ENCODE measurements at places on chromosomes 11 and 22.
A peak's percentile ranks its signal among the peaks of the same experiment; 100 is the strongest.

- no peak overlapping the region for H3K27ac ChIP-seq
- DNase-seq = no peak
- H3K4me1 ChIP-seq = peaks cover 2% of the 10 kb centered on the region
- no peaks in the 10 kb centered on the region for H3K36me3 ChIP-seq
- no peak overlapping the region for H3K4me3 ChIP-seq
- H3K27me3 ChIP-seq = no peaks in the 10 kb centered on the region
Measured at GRCh38 chr22:48799227-48799970, 1028.3 kb downstream of the BRD1 start.

DNA sequence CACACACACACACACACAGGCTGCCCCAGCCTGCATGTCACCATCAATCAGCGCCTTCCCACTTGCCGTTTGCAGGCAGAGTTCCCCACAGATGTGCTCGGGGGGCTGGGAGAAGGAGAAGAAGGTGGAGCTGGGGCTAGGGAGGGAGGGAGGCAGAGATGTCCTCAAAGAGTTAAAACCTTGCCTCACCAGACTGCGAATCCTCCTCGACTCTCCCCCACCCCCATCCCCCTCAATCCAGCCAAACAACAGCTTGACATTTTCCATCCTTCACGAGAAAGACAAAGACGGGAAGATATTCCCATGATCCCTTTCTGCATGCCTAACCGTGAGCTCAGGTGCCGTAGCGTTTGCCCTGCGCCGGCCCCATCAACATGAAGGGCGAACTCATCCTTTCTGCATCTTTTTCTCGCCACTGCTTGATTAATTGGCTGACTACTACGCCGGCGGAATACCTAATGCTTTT is 365.5 kb downstream of the MIAT start:
- no peak overlapping the region for H3K27ac ChIP-seq
- H3K27me3 ChIP-seq = peaks cover 44% of the 10 kb centered on the region
- H3K4me1 ChIP-seq = no peaks in the 10 kb centered on the region
- no peaks in the 10 kb centered on the region for H3K36me3 ChIP-seq
- DNase-seq = no peak
- H3K4me3 ChIP-seq = no peak overlapping the region

GRCh38 chr11:3120071-3120792 is 44.9 kb downstream of the OSBPL5 start:
- peaks cover 9% of the 10 kb centered on the region for H3K27me3 ChIP-seq
- H3K4me3 ChIP-seq = no peak overlapping the region
- DNase-seq = peak; percentile 8
- peaks cover 11% of the 10 kb centered on the region for H3K36me3 ChIP-seq
- H3K4me1 ChIP-seq = no peaks in the 10 kb centered on the region

DNA sequence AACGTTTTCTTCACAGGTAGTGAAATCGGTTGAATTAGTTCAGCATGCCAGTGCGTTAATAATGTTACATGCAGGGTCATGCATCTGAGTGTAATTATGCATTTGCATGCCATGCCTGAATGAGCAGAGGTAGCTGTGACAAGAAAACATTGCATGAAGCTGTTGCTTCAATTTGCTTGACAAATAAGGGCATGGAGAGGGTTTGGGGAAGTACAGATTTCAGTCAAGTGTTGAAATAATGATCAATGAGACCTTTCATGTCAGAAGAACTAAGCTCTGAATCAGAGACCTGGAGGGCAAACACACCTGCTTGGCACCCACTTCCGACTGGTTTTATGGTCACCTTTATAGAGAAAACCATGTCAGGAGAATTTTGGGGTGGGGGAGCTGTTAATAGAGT is 221.4 kb downstream of the DBX1 start:
- no peak for DNase-seq
- no peaks in the 10 kb centered on the region for H3K27me3 ChIP-seq
- no peak overlapping the region for H3K27ac ChIP-seq
- peaks cover 3% of the 10 kb centered on the region for H3K36me3 ChIP-seq

DNA sequence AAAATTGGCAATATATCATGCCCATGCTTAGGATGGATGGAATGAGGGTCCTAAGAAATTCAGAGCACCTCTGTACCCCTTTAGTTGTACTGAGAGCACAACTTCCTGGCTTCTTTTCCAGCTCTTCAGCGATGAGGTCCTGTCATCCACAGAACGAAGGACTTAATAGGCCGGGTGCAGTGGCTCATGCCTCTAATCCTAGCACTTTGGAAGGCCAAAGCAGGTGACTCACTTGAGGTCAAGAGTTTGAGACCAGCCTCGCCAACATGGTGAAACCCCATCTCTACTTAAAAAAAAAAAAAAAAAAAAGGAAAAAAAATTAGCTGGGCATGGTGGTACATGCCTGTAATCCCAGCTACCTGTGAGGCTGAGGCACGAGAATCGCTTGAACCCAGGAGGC is 125.3 kb upstream of the BMAL1 start:
- peaks cover 1% of the 10 kb centered on the region for H3K4me1 ChIP-seq
- DNase-seq = no peak
- H3K4me3 ChIP-seq = no peak overlapping the region
- no peak overlapping the region for H3K27ac ChIP-seq
- peaks cover 4% of the 10 kb centered on the region for H3K27me3 ChIP-seq

GRCh38 chr11:2510626-2511402 is 66.0 kb downstream of the KCNQ1 start:
- peaks cover 37% of the 10 kb centered on the region for H3K27me3 ChIP-seq
- no peak overlapping the region for H3K27ac ChIP-seq
- H3K4me3 ChIP-seq = no peak overlapping the region
- no peaks in the 10 kb centered on the region for H3K4me1 ChIP-seq
- no peaks in the 10 kb centered on the region for H3K36me3 ChIP-seq

DNA sequence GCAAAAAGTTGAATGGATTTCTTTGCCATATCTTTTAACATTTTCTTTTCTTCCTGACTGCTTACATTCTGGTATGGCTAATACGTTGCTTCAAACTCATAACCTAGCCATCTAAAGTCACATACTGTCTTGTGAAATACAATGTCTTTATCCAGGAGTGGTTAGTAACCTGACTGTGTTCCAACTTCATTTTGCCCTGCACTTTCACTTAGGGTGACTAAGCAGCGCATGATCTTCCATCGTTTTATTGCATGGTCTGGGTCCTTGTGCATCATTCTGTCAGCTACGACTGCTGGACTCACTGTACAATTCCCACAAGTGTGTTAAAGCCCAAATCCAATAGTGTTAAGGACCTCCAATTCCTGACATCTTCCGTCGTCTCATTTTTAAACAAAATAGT is 403.2 kb downstream of the NTM start:
- H3K27me3 ChIP-seq = peaks cover 30% of the 10 kb centered on the region
- H3K36me3 ChIP-seq = no peaks in the 10 kb centered on the region
- no peak overlapping the region for H3K27ac ChIP-seq
- no peaks in the 10 kb centered on the region for H3K4me1 ChIP-seq
- DNase-seq = no peak

DNA sequence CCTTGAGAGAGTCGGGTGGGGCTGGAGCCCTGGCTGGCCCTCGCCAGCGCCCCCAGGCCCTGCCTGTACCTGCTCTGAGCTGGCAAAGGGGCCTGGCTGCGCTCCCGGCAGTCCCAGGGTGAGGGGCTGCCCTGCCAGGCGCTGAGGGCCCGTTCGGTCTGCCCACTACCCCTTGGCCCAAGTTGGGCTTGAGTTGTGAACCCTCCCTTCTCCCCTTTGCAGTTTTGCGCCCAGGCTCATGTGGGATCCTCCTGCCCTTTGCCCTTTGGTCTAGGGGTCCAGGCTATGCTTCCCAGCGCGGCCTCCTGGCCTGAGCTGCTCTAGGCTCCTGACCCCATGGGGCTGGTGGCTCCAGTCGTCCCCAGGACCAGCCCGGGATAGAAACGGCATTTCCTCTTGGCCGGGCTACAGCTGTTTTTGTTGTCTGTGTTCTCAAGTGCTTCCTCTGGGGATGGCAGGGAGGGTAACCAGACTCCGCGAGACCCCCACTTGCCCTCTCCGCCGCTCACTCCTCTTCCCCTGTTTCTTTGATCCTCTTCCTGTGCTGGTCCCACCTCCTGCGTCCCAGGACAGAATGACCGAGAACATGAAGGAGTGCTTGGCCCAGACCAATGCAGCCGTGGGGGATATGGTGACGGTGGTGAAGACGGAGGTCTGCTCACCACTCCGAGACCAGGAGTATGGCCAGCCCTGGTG is 34.9 kb downstream of the PRDM11 start:
- H3K4me1 ChIP-seq = peaks cover 5% of the 10 kb centered on the region
- peak overlapping the region; percentile 70 for H3K4me3 ChIP-seq
- H3K27me3 ChIP-seq = peaks cover 4% of the 10 kb centered on the region
- H3K27ac ChIP-seq = peak overlapping the region; percentile 84
- H3K36me3 ChIP-seq = peaks cover 4% of the 10 kb centered on the region

- H3K4me3 ChIP-seq = no peak overlapping the region
- H3K36me3 ChIP-seq = peaks cover 5% of the 10 kb centered on the region
- H3K27ac ChIP-seq = no peak overlapping the region
- no peaks in the 10 kb centered on the region for H3K4me1 ChIP-seq
Measured at GRCh38 chr11:36478700-36479329, 31.3 kb downstream of the TRAF6 start.

DNA sequence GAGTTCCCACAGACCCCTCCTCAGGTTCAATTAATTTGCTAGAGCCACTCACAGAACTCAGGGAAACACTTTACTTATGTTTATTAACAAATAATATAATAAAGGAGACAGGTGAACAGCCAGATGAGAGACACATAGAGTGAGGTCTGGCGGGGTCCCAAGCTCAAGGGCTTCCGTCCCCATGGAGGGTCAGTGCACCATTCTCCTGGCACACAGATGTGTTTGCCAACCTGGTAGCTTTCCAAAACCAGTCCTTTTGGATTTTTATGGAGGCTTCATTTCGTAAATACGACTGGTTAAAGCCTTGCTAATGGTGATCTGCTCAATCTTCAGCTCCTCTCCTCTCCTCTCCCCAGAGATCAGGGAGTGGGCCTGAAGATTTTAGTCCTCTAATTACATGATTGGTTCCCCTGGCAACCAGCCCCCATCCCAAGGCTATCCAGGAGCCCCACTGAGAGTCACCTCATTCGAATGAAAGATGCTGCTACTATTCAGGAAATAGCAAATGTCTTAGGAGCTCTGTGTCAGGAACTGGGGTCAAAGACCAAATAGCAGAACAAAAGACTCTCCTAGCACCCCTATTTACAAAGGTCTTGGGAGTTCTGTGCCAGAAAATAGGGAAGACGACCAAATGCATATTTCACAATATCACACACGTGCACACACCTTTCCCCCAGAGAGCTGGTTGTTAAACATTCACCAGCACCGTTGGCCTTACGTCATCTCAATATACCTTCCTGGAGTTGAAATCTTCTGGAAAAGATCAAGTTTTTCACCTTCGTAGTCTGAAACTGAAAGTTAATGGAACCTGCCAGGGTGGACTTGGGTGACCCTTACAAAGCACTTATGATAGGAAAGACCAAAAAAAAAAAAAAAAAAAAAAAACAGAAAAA is 23.8 kb upstream of the CAPRIN1 start:
- H3K27ac ChIP-seq = peak overlapping the region; percentile 43
- no peaks in the 10 kb centered on the region for H3K27me3 ChIP-seq
- peaks cover 11% of the 10 kb centered on the region for H3K4me1 ChIP-seq
- no peak for DNase-seq
- no peaks in the 10 kb centered on the region for H3K36me3 ChIP-seq

DNA sequence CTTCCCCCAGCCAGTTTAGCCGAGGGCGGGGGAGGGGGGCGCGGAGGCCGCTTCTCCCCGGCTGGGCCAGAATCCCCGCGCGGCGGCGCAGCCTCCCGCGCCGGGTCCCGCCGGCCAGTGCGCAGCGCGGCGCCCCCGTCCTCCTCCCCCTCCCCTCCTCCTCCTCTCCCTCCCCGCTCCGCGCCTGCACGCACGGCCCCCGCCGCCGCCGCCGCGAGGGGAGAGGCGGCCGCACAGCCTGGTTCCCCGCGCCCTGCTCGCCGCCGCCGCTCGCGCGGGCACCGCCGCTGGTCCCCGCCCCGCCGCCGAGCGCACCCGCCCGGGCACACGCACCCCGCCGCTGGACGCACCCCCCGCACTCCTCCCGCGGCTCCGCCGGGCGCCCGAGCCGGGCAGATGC is at the start of gene FLRT1:
TSS of gene FLRT1 (plus strand) at position 356 of the 400 bp plus-strand sequence. CDS start 80,337 bp downstream, outside the sequence.
- H3K36me3 ChIP-seq = no peaks in the 10 kb centered on the region
- no peak within 1 kb of the TSS for H3K27ac ChIP-seq
- DNase-seq = no peak
- peaks cover 3% of the 10 kb centered on the region for H3K4me1 ChIP-seq

DNA sequence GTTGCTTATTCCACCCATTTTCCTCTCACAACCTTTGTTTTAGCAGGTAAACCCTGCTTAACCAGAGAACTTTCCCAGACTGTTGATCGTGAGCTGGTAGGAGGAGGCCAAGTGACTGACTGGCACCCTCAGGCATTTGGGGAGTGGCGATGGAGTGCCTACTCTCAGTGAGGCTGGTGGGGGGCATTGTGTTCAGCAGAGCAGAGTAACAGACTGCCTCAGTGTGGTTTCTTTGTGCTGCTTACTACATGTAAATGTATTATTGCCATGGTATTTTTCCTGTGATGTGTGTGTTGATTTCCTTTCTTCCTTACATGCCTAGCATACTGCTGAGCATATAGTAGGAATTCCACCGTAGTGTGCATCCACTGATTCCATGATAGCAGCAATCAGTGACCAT is 2.6 kb downstream of the MARK2 start:
- peak overlapping the region; percentile 92 for H3K4me3 ChIP-seq
- no peak for DNase-seq
- H3K27me3 ChIP-seq = no peaks in the 10 kb centered on the region
- peaks cover 4% of the 10 kb centered on the region for H3K36me3 ChIP-seq
- H3K27ac ChIP-seq = peak overlapping the region; percentile 76
- peaks cover 51% of the 10 kb centered on the region for H3K4me1 ChIP-seq

DNA sequence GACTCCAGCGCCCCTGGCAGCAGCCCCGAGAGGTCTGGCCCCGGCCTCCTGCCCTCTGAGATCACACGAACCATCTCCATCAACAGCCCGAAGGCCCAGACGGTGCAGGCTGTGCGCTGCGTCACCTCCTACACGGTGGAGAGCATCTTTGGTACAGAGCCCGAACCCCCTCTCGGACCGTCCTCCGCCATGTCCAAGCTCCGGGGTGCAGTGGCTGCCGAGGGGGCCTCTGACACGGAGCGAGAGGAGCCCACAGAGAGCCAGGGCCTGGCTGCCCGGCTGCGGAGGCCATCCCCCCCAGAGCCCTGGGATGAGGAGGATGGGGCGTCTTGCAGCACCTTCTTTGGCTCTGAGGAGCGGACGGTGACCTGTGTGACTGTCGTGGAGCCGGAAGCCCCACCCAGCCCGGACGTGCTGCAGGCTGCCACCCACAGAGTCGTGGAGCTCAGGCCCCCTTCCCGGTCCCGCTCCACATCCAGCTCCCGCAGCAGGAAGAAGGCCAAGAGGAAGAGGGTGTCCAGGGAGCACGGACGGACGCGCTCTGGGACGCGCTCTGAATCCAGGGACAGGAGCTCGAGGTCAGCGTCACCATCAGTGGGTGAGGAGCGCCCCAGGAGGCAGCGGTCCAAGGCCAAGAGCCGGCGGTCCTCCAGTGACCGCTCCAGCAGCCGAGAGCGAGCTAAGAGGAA is 7.6 kb downstream of the IRF7 start:
- H3K36me3 ChIP-seq = peaks cover 17% of the 10 kb centered on the region
- DNase-seq = no peak
- no peaks in the 10 kb centered on the region for H3K27me3 ChIP-seq
- peak overlapping the region; percentile 16 for H3K27ac ChIP-seq
- no peaks in the 10 kb centered on the region for H3K4me1 ChIP-seq
- H3K4me3 ChIP-seq = no peak overlapping the region

Data from progenitor cell of endocrine pancreas (in vitro differentiated cells).